ENCODE measurements at places on chromosomes 6 and 20.

GRCh38 chr6:27752038-27752885 is 159.9 kb downstream of the OR2B2 start:
- DNase-seq, result peak; percentile 84

DNA sequence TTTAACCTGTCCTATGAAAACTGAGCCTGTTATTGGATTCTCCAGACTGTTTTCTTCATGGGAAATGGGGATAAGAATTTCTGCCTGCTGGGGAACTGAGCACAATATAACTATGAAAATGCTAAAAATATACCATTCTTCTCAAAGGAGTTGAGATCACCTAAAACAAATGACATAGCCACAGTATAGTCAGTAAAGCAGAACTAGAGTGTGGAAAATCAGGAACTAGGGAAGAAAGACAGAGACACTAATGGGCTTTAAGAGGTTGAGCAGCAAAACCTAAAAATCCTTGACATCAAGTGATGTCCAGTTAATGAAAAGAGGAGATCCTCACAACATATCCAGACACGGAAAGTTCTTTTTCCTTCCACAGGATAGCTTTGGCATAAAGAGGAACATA is 215.7 kb upstream of the CST7 start:
- no peak for DNase-seq

DNA sequence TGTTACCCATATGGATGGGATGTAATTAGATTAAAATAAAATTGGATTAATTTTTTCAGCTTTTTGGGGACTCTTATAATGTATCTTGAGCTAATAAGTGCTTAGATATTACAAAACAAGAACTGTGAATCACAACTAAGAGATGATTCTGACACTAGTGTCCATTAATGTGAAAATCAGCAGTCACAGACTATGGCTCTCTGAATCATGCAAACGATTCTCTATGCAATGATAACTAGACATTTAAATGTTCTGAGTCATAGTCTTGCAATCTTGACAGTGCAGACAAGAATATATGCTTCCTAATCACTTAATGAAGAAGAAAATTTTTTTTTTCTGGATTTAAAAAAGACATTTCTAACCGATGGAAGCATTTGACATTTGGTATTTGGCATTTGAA is 82.2 kb upstream of the OPRM1 start:
- no peak for DNase-seq

GRCh38 chr6:12112540-12113189 is 100.6 kb downstream of the HIVEP1 start:
- DNase-seq, result no peak

- no peak for DNase-seq
These were observed 114.7 kb downstream of the SASH1 start for GRCh38 chr6:148457137-148457842.

- DNase-seq, result peak; percentile 72
These were observed 24.4 kb downstream of the CAP2 start for GRCh38 chr6:17417817-17418216.

GRCh38 chr6:13764996-13765395 is 49.4 kb downstream of the MCUR1 start:
- no peak for DNase-seq

GRCh38 chr20:48630342-48631075 is 197.3 kb downstream of the PREX1 start:
- peak; percentile 31 for DNase-seq

GRCh38 chr20:41136680-41137613 is at the start of gene PLCG1:
TSS of gene PLCG1 (plus strand) at chr20:41137543. CDS start at chr20:41137642, 99 bp downstream.
- peak; percentile 95 for DNase-seq

DNA sequence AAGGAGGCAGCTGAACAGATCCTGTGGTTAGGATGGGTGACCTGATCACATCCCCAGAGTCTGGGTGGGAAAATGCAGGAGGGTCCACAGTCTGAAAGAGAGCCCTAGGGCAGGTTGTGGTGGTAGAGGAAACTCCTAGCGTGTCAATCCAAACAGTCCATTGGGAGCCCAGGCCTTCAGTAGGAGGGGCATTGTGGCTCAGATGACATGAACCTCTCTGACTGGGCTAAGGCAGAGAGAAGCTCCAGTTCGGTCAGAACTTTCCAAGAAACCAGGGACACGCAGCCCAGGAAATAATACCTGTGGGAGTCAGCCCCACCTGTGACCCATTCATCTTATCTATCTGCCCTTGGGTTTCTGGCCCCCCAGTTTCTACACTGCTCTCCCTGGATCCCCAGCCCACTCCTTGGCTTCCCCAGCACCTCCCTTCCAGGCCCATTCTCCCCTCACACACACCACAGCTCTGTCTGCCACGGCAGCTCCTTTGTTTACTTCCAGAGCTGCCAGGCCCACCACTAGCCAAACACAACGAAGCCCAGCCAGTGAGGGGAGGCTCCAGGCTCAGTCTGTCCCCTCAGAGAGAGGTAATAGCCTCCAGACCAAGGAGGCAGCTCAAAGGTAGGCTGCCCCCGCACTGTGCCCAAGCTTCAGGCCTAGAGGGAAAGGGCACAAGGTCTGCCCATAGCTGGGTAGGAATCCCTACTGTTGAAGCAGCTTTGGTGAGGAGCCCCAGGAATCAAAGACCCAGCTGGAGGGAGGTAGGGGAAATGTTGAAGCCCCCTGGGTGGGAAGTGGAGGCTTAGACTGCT is 6.2 kb downstream of the GDF5 start:
- DNase-seq, result no peak

- no peak for DNase-seq
These were observed 13.5 kb downstream of the PIGU start for GRCh38 chr20:34663213-34663943.

DNA sequence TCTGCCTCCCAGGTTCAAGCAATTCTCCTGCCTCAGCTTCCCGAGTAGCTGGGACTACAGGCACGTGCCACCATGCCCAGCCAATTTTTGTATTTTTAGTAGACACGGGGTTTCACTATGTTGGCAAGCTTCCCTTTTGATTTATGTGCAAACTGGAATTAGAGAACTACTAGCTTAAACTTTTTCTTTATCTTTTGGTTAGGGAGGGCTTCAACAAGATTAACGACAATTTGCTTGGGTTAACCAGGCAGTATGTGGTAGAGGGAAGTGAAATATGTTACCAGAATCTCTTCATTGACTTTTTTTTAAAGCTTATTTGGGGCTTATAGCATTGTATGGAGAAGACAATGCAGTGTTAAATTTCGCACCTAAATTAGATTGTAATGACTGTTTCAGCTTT is 9.0 kb downstream of the MYO6 start:
- no peak for DNase-seq

DNA sequence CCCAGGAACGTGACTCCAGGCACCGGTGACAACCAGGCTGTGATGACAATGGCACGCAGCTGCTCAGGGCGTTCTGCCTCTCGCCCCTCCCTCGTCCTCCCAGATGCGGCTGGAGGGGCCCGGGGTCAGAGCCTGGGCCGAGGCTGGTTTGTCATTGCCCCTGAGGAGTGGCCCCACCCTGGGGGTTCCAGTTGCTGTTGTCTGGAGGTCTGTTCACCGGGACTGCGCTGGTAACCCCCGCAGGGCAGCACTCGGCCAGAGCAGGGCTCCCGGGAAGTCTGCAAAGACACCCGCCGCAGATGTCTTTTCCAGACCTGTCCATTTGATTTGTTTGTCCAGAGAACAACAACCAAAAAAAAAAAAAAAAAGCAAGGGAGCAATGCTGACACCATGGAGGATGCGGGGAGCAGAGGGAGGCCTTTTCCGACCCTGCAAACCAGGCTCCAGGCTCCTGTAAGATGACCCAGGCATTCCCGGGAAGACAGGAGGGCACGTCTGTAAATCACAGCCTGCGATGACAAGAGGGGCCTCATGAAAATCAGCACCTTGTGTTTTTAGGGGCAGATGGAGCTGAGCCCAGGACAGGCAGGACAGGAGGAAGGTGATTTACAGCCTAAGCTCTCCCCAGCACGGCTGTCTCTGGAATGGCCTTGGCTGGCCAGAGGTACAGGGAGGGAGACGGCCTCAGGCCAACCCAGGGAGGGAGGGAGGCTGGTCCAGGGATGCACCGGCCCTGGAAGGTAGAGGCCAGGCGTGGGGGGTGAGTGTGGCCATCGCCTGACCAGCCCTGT is 189.3 kb downstream of the ERMARD start:
- DNase-seq, result peak; percentile 28

DNA sequence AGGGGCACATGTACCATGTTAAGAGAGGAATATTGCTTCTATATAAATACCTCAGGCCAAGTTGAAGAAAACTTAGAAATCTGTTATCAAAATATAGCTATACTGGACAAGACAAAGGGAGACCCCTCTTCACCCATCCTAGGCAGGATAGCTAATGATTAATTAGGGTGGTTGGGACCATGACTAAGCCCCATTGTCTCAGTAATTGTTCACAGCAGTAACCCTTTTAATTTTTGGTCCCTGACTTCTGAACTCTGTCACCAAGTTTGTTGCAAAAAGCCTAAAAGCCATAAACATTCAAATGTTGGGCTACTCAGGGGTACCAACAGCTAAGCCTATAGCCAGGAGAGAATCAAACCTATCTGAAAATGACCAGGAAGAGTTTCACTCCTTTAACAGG is 19.2 kb upstream of the BTN3A2 start:
- no peak for DNase-seq

GRCh38 chr6:167761794-167762258 is 64.9 kb upstream of the AFDN start:
- no peak for DNase-seq

GRCh38 chr6:15535495-15536197 is 127.2 kb downstream of the DTNBP1 start:
- DNase-seq, result no peak

GRCh38 chr20:682123-682522 is 6.5 kb upstream of the SCRT2 start:
- DNase-seq, result no peak

DNA sequence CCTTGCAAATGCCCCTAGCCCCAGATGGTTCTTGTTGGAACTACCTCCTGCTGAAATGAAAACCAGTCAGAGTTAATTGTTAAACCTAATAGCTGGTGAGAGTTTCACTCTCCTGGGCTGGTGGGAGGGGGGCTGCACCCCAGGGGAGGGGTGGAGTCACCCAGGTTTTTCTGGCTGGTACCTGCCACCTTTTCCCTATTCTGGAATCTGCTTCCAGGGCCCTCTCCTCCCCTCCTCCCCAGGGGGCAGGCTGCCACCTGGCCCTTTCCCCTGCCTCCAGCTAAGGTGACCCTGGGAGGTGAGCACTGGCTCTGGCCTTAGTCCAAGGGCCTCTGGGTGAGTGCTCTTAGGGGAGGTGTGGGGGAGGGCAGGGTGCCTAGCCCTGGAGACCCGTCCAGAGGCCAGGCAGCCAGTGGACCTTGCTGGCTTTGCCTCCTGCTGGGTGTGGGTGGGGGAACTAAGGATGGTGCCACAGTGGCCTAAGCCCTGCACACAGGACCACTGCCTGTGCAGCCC is 48.8 kb upstream of the EPB41L1 start:
- DNase-seq, result no peak

GRCh38 chr6:137949686-137950390 is 82.8 kb downstream of the TNFAIP3 start:
- DNase-seq, result no peak

Measured in neural progenitor cell (in vitro differentiated cells).